T follicular helper cell (primary cell): ENCODE measurements at places on chromosomes 6 and 20.
A peak's percentile ranks its signal among the peaks of the same experiment; 100 is the strongest.

- no peak for DNase-seq
These were observed 122.1 kb downstream of the PDSS2 start for GRCh38 chr6:107337191-107337741.

- DNase-seq, result peak; percentile 62
These were observed 14.9 kb upstream of the PPARD start for GRCh38 chr6:35327349-35328027.

DNA sequence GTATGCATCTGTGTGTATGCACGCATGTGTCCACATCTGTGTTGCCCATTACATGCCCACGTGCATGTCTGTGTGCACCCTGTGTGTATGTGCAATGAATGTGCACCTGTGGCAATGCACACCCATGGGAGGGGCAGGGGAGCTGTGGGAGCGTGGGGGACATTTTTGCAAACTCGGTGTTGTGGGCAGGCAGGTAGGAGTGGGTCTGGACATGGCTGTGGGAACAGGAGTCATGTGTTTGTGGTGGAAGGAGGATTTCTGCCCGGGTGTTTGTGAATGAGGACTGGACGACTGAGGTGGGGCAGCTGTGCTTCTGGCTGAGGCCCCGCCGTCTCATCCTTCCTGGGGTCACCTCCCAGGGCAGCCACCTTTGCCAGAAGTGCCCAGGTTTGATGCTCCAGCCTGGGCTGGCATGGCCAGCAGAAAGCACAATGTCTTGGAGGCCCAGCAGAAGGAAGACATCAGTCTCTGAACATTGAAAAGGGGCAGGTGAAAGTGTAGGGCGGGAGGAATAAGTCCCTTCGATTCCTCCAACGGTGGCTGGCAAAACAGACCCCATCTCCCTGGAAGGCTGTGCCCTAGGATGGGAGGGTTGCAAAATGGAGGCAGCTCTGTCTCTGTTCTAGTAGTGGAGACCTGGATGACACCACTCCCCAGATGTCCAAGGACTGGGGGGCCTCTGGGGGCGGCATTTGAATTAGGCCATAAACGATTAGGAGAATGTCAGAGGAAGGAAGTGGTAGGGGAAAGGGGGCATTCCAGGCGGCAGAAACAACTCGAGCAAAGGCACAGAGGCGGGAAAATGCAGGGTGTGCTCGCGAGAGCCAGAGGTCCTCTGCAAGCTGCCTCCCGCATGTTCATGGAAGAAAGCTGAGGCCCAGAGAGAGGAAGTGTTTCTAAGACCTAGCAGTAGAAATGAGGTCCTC, 19.1 kb upstream of the ARMC12 start:
- no peak for DNase-seq

GRCh38 chr6:69487688-69488087, 309.1 kb downstream of the LMBRD1 start:
- no peak for DNase-seq

DNA sequence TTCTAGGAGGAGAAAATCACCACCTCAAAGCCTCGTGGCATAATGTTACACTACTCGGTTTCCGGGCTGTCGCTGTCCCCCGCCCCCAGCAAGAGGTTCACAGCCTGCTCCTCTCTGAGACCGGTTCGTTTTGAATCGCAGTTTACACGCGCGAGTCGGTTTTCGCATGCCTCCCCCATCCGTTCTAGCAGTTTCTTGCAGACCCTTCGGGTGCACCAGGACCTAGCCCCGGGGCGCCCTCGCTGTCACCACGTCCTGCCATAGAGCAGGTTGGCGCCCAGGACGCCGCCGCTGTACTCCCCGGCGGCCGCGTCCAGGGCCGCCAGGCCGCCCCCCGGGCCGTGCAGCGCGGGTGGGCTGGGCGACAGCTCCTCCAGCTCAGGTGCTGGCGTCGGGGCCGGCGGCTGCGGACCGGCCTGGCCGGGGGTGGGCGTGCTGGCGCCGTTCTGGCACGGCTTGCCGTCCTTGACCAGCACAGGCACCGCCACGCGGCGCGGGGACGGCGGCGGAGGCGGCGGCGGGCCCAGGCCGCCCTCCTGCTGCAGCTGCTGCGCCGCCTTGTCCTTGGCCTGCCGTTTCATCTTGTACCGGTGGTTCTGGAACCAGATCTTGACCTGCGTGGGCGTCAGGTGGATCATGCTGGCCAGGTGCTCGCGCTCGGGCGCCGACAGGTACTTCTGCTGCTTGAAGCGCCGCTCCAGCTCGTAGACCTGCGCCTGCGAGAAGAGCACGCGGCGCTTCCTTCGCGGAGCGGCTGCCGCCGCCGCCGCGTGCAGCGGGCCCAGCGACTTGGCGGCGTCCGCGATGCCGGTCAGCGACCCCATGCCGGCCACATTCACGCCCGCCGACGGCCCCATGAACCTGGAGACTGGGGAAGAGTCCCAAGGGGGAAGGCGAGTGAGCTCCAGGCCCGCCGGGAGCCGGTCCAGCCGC, 1.4 kb downstream of the NKX2-4 start:
- peak; percentile 38 for DNase-seq

GRCh38 chr6:47152666-47153403, 110.7 kb upstream of the ADGRF1 start:
- no peak for DNase-seq

- no peak for DNase-seq
These were observed 46.0 kb upstream of the HINT3 start for GRCh38 chr6:125910527-125910926.

DNA sequence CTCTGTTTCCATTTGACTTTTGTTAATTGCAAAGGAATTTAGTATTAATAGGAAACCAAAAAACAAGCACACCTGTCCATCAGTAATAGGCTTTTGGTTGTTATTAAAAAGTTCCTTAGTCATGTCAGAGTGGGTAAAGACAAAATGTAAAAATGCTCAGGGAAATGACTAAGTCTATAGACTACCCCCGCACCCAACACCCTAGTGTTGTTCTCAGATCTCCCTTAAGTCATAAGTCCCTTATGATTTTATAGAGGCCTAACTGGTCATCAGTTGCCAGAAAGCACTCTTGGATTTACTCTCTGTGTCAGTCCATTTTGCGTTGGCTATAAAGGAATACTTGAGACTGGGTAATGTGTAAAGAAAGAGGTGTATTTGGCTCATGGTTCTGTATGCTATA, 52.8 kb downstream of the MAP3K4 start:
- no peak for DNase-seq

DNA sequence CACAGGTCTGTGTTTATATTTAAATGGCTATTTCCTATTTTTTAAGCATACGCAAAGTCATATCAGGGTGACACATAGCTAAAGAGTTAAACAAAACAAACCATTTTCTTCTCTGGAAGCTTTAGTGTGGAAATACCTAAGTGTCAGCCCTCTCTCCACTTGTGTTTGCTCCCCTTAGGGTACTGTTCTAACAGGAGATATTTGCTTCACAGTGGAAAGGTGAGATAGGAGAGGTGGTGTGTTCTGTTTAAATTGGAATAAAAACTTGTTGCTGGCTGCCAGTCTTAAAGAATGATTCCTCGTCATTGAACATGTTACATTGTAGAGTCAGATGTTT, 18.9 kb downstream of the PHACTR2 start:
- DNase-seq, result no peak

GRCh38 chr6:54971825-54972224, 125.3 kb downstream of the FAM83B start:
- DNase-seq, result no peak

GRCh38 chr20:46130534-46130933, 12.4 kb downstream of the CD40 start:
- no peak for DNase-seq

DNA sequence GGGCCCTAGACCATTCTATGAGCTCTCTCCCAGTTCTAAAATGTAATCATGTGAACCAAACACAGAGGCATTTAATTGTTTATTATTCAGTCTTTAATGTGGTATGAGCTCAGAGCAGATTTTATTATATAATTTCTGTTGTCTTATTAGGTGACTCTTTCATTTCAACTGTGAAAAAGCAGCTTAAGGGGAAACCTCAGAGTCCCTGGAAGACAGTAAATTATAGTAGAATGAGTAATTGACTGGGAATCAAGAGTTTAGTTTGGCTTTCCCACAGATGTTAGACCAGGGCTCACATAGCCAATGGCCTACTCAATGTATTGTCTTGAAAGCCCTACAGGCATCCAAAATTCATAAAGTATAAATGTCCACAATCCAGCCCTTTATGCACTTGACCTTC, 390.4 kb upstream of the SLC35B3 start:
- no peak for DNase-seq

GRCh38 chr20:62523473-62524203, 47.8 kb upstream of the GATA5 start:
- peak; percentile 9 for DNase-seq
